Skin of body (tissue), 3 donors: ENCODE measurements at places on chromosomes 3 and 15. TPM values are rescaled to one million over a fixed set of nuclear protein-coding genes. Genes with fewer than 3 reads are reported as not detected.
A peak's percentile ranks its signal among the peaks of the same experiment; 100 is the strongest.

GOLGA6L7 gene
- not detected for total RNA-seq

DNA sequence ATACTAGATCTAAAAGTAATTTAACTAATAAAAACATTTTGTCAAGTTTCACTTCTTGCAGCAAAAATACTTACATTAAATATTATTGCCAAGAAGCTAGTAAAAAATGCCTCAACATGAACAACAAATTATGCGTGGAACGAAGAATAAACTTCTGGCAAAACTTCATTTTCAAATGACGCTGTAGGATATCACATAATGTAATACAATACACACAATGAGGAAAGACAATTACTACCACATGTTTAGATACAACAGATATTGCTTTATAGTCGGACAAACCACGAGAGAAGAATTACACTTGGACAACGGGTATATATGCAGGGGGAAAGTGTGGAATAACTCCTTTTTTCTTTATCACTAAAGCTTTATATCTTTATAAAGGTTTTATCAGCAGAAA is 21.6 kb downstream of the P3H2 start:
- peak; percentile 92 for DNase-seq

DNA sequence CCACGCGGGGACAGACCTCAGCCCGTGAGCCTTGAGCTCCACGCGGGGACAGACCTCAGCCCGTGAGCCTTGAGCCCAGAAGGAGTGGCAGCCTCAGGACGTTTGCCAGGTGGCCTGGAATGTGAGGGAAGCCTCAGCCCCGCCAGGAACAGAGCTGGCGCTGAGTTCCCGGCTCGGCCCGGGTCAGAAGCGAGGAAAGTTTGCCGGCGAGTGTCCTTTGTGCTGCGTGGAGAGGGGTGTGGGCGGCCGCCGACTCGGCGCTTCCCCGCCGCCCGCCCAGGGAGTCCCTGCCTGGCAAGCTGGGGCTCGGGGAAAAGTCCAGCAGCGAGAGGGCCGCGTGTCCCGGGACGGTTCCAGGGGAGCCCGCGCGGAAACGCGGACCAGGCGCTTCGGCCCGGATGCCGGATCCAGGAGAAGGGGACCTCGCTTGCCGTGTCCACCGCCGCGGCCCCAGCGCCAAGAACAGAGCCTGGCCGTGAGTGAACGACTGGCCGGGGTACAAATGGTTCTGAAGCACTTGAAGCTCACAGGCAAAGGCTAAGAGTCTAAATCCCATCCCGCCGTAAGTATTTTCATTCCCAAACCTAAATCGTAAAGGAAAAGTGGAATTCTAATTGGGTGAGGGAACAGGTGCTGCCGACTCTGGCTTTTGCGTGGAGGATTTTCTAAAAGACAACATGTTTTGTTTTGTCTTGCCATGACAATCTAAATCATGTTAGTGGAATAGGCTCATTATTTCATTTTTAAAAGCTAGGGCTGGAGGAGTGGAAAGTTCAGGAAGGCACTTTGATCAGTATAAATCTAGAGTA is 1.7 kb downstream of the LRRN1 start:
- DNase-seq: no peak

GRCh38 chr3:74273091-74273490 is 341.4 kb downstream of the CNTN3 start:
- no peak for DNase-seq

- DNase-seq: no peak
Measured at GRCh38 chr3:27456554-27456953, 27.6 kb downstream of the SLC4A7 start.

DNA sequence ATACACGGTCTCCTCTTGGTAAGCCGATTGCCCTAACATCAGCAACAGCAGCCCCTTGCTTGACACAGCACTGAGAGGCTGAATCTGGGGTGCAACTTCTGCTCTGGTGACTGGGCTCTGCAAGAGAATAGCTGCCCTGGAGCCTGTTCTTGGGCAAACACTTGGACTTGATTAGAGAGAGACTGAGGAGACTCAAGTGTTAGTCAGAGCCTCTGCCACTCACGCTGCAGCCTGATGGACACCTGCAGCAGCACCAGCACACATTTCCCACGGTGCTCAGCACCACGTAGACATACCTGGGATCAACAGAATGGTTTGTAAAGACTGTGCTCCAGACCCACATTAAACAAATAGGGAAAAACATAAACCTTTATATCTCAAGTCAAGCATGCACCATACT is 35.8 kb upstream of the UMPS start:
- DNase-seq: no peak
